Sciatic nerve (tissue), 2 donors: ENCODE measurements at places on chromosomes 3 and 15.

DNA sequence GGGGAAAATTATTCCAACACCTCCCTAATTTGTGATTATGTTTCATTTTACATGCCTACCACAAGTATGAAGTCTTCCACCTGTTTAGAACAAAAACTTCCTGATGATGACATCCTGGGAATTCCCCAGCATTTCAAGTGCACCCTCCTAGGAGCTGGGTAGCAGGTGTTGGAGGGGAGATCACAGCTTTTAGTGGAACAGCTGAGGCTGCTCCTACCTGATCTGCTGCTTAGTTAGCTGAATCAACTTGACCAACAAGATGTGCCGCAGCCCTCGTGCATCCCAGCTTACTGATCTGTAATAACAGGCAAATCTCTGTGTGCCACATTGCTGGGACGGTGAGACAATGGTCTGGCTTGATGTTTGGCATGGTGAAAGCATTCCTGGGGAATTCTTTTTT lies 29.7 kb downstream of the TRAK1 start:
- DNase-seq: no peak

DNA sequence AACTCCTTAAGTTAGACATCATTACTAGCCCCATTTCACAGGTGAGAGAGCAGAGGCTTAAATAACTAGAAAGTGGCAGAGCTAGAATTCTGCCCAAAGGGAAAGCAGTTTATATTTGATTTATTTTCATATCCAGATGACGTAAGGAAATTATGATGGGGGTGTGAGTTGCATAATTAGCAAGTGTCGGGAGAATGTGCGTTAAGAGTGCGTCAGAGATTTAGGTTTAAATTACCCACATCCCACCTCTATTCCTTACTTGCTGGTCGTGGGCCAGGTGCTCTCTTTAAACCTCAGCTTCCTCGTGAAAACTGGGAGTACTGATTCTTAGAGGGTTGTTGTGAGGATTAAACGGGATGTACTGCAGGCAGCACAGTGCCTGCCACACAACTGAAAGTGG lies 32.3 kb downstream of the FSTL1 start:
- no peak for DNase-seq

GRCh38 chr3:192060160-192060781 lies 599.3 kb downstream of the PYDC2 start:
- DNase-seq: no peak

GRCh38 chr3:177377166-177377565 lies 179.9 kb upstream of the TBL1XR1 start:
- DNase-seq: no peak

GRCh38 chr3:4995500-4996053 lies 16.3 kb downstream of the BHLHE40 start:
- DNase-seq: peak; percentile 49

DNA sequence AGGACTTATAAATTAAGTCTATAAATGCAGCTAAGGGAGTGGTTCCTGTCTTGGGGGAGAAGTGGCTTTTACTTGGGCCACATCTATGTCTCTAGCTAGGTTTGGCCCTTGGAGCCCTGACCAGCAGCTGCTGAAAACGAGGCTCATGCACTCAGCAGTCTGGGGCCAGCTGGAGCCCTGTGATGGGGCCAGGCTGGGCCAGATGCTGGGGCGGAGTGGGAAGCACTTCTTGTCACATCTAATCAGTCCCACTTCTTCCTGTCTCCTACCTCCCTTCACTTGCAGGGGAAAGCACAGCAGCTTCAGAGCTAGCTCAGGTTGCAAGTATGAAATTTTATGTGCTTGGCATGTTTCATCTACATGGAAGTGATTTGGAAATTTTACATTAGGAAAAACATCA lies 209.9 kb upstream of the ROPN1 start:
- no peak for DNase-seq

DNA sequence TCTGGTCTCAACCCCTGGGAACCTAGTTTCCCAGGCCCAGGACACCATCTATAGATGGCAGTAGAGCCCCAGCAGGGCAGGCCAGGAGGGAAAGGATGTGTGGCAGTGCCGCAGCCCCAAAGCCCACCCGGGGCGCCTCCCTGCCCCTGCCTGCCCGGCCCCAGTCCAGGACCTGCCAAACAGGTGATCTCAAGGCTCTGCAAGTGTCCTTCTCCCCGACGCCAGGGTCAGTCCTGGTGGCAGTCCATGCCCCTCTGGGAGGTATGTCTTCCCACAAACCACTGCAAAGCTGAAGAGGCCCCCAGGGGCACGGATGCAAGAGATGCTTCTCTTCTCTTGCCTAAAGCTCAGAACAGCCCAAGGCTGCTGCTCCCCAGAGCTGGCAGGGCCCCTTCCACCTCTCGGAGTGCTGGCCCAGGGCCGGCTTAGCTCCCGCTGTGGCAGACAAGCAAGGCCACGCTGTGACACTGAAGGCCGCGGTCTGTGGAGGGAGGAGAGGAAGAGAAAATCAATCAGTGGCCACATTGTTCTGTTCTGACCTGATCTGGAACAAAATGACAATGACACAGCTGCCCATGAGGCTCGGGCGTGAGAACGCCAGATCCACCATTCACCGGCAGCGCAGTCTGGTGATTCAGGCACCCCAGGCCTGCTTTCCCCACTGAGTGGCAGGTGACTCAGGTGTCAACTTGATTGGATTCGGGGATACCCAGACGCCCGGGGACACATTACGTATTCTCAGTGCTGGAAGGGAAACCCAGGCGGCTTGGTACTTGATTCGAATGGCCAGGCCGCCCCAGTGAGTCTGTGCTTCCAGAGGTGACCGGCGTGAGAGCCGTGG lies 34.0 kb downstream of the KLHL25 start:
- no peak for DNase-seq

DNA sequence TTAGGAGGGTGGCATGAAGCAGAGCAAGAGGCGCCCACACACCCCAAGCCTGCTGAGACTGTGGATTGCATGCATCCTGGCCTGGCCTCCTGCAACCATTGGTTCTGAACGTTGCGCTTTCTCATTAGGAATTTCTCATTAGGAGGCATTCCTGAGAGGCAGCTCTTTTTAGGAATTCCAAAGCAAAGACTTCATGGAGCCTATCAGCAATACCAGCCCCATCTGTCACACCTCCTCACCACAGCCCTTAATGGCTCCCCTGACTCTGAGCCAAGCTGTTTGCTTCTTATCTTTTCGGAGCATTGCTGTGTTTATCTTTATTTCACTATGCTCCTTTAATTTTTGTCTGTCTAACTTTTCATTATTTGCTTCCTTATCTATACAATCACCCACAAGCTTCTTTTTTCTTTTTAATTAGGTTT lies 226.9 kb downstream of the CACNA2D3 start:
- no peak for DNase-seq

- DNase-seq: no peak
Measured at GRCh38 chr3:114879059-114880031, 267.7 kb downstream of the ZBTB20 start.

DNA sequence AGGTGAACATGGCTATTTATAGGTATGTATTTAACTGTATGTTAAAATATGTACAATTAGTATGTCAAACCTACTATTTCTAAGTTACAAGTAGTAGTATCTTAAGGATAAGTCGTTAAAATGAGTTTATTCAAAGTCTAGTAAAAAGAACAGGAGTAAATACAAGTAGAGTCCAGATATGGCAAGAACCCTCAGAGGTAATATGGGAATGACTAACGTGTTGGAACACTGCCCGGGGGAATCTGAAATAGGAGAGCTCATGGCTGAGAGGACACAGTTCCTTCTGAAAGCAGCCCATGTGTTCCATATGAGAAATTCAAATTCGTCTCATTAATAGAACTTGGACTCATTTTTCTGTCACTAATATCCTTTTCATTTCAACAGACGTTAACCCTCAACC lies 158.8 kb downstream of the CLSTN2 start:
- peak; percentile 73 for DNase-seq

DNA sequence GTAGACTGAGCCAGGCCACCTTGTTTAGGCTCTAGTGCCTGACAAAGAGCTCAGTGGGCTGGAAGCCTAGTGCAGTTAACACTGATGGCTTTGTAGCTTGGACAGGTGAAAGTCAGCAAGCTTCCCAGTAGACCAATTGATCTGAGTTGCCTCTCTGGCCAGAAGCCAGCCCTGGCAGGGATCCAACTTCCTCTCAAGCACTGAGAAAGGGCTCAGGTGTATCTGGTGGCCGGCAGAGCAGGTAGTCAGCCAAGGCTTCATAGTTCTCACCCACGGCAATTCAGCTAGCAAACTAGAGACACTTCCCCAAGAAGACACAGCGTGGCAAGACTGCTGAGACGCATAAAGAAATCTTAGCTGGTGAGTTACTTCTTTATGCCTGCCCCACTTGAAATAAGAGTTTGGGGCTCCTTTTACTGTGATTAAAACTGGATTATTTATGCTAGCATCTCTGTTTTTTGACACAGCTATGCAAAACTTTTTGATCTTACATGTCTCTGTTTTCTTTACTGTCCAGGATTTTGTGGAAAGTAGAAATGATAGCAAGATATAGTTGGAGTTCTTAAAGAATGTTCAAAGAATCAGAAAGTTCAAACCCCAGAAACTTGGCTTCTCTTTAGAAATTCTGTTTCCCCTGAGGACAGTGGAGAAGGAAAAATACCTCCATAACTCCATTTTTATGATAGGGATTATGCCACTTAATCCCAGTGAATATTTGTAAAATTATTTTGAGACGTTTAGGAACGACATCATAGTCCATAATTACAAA lies 8.4 kb upstream of the CA12 start:
- no peak for DNase-seq

DNA sequence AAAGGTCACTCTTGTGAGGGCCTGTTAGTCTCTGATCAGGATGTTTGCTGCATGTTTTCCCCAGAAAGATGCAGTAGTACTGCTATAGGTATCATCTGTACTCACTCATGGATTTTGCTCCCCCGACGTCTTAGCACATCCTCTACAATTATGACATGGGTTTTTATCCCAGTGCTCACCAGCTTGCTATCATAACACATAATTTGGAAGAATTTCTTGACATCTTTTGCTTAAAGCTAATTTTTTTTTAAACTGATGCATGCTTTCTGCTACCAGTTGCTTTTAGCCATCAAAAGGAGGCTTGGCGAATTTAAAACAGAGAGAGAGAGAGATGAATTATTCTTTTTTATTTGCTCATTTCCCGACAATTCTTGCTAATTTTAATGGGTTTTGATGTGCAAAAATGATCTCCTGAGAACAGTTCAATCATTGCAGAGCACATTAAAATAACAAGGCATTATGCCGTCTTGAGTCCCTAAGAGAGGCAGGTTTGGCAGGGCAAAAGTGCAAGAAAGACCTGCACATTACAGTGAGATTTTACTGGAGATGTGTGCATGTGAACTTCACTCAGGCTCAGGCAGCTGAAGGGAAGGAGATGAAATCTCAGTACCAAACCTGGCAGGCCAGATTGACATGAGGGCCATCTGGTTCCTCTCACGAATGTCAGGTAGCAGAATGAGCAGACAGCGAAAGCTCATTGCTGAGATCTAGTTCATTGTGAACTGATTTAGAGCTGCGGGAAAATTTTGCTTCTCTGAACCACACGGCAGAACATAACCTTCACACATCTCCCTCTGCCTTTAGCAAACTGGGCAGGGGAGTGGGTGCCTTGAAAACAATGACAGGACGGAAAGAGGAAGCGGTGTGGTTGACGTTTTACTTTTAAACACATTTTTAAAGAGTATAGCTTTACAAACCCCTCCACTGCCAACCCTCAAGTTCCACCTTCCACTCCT lies 25.9 kb upstream of the GOLGA8B start:
- no peak for DNase-seq

DNA sequence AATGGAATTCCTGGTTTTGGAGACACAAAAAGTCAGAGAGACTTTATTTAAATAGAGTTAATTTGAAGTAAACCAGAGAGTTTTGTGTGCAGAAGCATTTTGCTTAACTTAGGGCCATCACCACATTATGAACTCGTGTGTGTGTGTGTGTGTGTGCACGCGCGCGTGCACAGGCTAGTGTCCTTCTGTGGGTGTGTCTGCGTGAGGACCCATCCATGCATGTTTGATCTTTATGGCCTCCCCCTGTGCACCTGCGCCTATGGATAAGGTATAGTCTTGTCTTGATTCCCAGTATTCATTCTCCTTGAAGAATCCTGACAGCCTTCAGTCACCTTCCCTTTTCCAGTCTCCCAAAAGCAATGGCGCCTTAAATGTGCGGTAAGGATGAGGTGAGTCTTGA lies 26.0 kb downstream of the MUC20 start:
- DNase-seq: no peak

- DNase-seq: no peak
Measured at GRCh38 chr3:8500319-8500988, 1.2 kb upstream of the LMCD1 start.

DNA sequence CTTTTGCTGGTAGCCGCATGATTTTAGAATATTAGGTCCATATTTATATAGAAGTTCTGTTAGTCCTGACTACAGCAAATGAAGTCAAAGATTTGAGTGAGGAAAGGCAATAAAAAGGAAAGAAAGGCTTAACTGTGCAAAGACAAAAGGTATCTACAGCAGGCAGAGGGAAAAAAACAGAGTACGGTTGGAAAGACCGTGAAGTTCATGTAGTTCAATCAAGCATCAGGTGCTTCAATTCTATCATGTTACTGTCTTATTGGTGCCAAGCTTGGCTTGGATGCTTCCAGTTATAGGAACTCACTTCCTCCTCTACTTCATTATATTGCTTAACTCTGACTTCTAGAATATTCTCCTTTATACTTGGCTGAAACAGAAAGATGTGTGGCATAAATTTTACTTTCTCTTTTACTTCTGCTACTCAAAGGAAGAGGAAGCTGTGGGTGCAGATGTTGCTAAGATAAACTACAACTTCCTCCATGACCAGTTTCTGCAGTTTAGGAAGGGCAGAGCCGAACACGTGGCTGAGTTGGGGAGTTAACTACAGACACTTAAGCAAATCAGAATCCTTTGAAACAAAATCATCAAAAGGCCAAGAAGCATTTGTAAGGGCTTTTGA lies 72.6 kb upstream of the ZBED2 start:
- no peak for DNase-seq

- no peak for DNase-seq
Measured at GRCh38 chr3:53384465-53385423, 37.4 kb upstream of the DCP1A start.

DNA sequence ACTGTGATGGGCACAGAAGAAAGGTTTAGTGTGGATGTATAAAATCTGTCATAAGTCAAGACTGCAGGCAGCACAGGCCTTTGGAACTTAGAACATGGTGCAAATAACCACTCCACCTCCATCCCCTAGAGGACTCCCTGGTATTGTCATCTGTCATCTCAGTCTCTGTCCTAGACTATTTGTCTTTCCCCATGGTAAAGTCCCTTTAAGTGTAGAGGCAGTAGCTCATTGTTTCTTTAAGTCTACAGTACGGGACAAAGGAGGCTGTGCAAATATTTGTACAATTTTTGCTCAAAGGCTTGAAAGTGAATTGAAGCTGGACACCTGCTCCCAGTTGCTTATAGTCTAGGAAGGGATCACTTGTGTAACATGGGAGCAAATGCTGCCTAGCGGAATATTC lies 3.2 kb upstream of the PXYLP1 start:
- DNase-seq: no peak
